Activated CD4-positive, alpha-beta T cell treated with anti-CD3 and anti-CD28 coated beads, Interleukin-2, amount 10 ng/mL, durations not matched to agents 7 days and 5 days (primary cell): ENCODE measurements at places on chromosomes 1 and 21.
A peak's percentile ranks its signal among the peaks of the same experiment; 100 is the strongest.

GRCh38 chr1:18020021-18020817, 87.4 kb upstream of the IGSF21 start:
- no peak overlapping the region for H3K27ac ChIP-seq
- no peak overlapping the region for H3K4me3 ChIP-seq
- H3K36me3 ChIP-seq = no peaks in the 10 kb centered on the region
- peaks cover 2% of the 10 kb centered on the region for H3K27me3 ChIP-seq
- DNase-seq = no peak

GRCh38 chr1:219352961-219353651, 179.4 kb downstream of the LYPLAL1 start:
- H3K36me3 ChIP-seq = no peaks in the 10 kb centered on the region
- no peak for DNase-seq
- no peaks in the 10 kb centered on the region for H3K27me3 ChIP-seq
- no peak overlapping the region for H3K27ac ChIP-seq
- H3K4me1 ChIP-seq = no peaks in the 10 kb centered on the region
- no peak overlapping the region for H3K4me3 ChIP-seq

- no peak overlapping the region for H3K4me3 ChIP-seq
- H3K27me3 ChIP-seq = no peaks in the 10 kb centered on the region
- H3K4me1 ChIP-seq = no peaks in the 10 kb centered on the region
- no peak overlapping the region for H3K27ac ChIP-seq
These were observed 8.0 kb downstream of the CHODL start for GRCh38 chr21:18252680-18253079.

DNA sequence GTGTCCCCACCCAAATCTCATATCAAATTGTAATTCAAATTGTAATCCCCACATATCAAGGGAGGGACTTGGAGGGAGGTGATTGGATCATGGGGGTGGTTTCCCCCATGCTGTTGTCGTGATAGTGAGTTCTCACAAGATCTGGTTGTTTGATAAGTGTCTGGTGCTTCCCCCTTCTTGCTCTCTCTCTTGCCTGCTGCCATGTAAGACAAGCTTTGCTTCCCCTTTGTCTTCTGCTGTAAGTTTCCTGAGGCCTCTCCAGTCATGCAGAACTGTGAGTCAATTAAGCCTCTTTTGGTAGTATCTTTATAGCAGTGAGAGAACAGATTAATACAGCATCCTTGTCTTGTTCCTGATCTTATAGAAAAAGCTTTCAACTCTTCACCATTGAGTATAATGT, 6.5 kb upstream of the LRRC39 start:
- no peaks in the 10 kb centered on the region for H3K4me1 ChIP-seq
- H3K27ac ChIP-seq = no peak overlapping the region
- H3K36me3 ChIP-seq = peaks cover 5% of the 10 kb centered on the region
- H3K4me3 ChIP-seq = no peak overlapping the region
- H3K27me3 ChIP-seq = no peaks in the 10 kb centered on the region

GRCh38 chr21:35360870-35361570, 311.9 kb upstream of the RUNX1 start:
- H3K27ac ChIP-seq = no peak overlapping the region
- peaks cover 3% of the 10 kb centered on the region for H3K4me1 ChIP-seq
- no peaks in the 10 kb centered on the region for H3K36me3 ChIP-seq
- DNase-seq = no peak
- no peaks in the 10 kb centered on the region for H3K27me3 ChIP-seq

DNA sequence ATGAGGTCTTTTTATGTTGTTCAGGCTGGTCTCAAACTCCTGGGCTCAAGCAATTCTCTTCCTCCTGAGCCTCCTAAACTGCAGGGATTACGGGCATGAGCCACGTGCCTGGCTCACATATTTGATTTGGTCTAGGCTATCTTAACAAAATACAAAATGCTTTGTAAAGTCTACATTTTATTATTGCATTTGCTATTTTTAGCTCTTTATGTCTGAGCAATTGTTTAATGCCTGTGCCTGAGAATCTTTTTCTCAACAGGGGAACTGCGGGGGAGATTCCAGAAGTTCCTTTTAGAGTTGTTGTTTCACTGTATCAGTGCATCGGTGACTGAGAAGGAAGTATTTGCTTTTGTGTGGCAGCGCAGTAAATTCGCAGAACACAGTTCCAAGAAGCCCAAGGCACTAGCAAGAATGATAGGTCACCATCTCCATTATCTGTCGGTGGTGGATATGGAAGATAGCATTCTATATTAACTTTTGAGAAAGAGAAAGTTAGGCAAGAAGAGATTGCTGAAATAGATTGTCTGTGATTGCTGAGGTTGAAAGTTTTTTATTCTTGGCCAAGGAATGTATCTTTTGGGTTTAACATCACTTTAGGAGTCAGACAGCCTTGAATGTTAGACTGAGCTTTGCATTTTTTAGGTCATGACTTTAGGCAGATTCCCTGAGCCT, 167.3 kb downstream of the PDE4B start:
- H3K4me3 ChIP-seq = no peak overlapping the region
- H3K27ac ChIP-seq = no peak overlapping the region
- H3K36me3 ChIP-seq = no peaks in the 10 kb centered on the region
- H3K4me1 ChIP-seq = peaks cover 6% of the 10 kb centered on the region
- no peak for DNase-seq
- H3K27me3 ChIP-seq = peaks cover 7% of the 10 kb centered on the region

DNA sequence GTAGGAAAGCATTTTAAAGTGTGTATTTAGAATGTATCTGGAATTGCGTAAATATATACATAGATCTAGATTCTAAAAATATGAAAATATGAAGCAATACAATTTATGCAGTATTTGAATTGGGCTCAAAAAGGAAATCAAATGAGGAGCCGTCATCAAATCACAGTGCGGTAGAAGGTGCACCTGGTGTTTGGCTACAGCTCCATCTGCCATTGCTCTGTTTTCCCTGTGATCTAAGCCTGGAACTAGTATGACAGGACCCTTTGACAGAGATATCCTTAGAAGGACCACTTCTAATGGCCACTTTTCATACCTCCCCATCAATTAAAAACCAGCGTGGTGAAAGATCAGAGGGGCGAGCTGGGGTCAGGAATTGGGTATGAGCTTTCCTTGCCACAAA, 202.6 kb downstream of the NFIA start:
- DNase-seq = no peak
- no peak overlapping the region for H3K4me3 ChIP-seq
- H3K4me1 ChIP-seq = no peaks in the 10 kb centered on the region
- H3K27me3 ChIP-seq = peaks cover 3% of the 10 kb centered on the region
- H3K36me3 ChIP-seq = no peaks in the 10 kb centered on the region
- no peak overlapping the region for H3K27ac ChIP-seq

DNA sequence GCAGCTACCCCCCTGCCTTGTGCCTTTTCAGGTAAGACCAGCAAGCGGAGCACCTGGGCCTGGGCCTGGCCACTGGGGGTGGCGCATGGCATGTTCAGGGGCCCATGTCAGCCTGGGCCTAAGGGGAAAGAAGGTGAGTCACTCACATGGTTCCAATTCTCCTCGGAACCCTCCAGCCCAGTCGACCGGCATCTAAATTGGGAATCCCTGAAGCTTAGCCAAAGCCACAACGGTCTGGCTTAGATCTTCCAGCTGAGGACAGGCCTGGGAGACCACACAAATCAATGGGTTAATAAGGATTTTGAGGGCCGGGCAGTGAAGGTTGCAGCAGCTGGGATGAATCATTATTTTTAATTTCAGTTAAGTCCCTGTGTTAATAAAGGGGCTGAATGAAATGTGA, 145.1 kb upstream of the SMYD2 start:
- no peak overlapping the region for H3K4me3 ChIP-seq
- H3K4me1 ChIP-seq = no peaks in the 10 kb centered on the region
- H3K36me3 ChIP-seq = no peaks in the 10 kb centered on the region
- no peak overlapping the region for H3K27ac ChIP-seq

DNA sequence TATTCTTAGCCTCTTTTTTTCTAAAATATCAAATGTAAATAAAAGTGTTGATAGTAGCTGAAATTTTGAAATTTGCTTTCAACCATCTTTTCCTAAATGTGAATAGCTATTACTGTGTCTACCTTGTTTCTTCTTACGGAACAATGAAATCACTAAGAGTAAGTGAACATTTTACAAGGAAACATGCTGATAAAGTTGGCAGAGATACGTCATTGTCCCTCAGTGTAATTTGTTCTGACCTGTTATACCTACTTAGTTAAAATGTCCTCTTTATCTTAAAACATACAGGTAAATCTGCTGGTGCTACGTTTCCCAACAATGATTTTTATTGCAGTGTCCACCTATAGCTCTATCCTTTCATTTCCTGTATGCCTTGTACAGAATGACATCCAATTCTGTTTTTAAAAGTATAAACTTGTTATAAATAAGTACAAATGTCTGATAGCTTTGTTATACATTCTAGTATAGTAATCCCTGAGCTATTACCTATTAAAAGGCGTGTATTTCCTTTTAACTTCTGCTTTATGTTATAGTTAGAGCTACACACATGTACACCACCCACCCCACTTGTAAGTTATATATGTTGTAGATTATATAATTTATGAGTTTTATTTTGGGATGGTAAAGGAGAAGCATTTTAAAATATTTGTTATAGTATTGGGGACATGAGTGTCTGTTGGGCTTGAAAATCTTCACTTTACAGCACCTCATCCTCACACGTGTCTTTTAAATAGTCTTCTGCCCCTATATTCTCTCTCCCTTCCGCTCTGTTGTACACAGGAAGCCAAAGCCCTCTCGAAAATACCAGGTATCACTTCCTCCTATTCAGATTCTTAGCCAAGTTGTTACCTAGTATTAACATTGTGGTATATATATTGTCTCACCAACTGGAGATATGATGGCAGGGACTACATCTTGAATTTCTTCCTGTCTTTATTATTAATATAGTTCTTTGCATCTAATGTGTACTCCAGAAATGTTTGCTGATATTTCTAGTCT, 25.2 kb downstream of the LAMC1 start:
- no peaks in the 10 kb centered on the region for H3K4me1 ChIP-seq
- peaks cover 66% of the 10 kb centered on the region for H3K27me3 ChIP-seq
- H3K36me3 ChIP-seq = no peaks in the 10 kb centered on the region
- H3K27ac ChIP-seq = no peak overlapping the region
- DNase-seq = no peak

GRCh38 chr1:90291431-90292216, 296.7 kb downstream of the ZNF326 start:
- no peak overlapping the region for H3K4me3 ChIP-seq
- no peak for DNase-seq
- H3K27me3 ChIP-seq = no peaks in the 10 kb centered on the region
- no peaks in the 10 kb centered on the region for H3K36me3 ChIP-seq
- no peak overlapping the region for H3K27ac ChIP-seq

GRCh38 chr1:21849909-21850576, 38.0 kb downstream of the LDLRAD2 start:
- no peaks in the 10 kb centered on the region for H3K27me3 ChIP-seq
- H3K36me3 ChIP-seq = no peaks in the 10 kb centered on the region
- DNase-seq = no peak
- peaks cover 6% of the 10 kb centered on the region for H3K4me1 ChIP-seq
- H3K27ac ChIP-seq = no peak overlapping the region

GRCh38 chr1:153288634-153289275, 24.0 kb downstream of the PGLYRP3 start:
- no peak overlapping the region for H3K27ac ChIP-seq
- H3K4me1 ChIP-seq = peaks cover 17% of the 10 kb centered on the region
- DNase-seq = peak; percentile 19
- H3K36me3 ChIP-seq = no peaks in the 10 kb centered on the region
- H3K27me3 ChIP-seq = peaks cover 2% of the 10 kb centered on the region
- no peak overlapping the region for H3K4me3 ChIP-seq

GRCh38 chr1:99992760-99993467, 23.1 kb downstream of the SLC35A3 start:
- no peaks in the 10 kb centered on the region for H3K27me3 ChIP-seq
- H3K4me1 ChIP-seq = no peaks in the 10 kb centered on the region
- H3K27ac ChIP-seq = no peak overlapping the region
- DNase-seq = no peak

DNA sequence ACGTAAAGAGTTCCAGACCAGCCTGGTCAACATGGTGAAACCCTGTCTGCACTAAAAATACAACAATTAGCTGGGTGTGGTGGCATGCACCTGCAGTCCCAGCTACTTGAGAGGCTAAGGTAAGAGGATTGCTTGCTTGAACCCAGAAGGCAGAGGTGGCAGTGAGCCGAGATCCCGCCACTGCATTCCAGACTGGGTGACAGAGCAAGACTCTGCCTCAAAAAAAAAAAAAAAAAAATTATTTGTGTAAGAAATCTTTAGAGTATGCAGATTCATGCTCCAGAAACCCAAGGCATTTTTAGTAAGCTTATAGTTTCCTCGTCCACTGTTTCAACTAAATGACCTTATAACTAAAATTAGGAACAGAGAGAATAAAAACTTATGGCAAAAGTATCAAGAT, 51.3 kb downstream of the ABL2 start:
- H3K4me1 ChIP-seq = no peaks in the 10 kb centered on the region
- H3K27ac ChIP-seq = no peak overlapping the region
- DNase-seq = no peak
- H3K36me3 ChIP-seq = no peaks in the 10 kb centered on the region

DNA sequence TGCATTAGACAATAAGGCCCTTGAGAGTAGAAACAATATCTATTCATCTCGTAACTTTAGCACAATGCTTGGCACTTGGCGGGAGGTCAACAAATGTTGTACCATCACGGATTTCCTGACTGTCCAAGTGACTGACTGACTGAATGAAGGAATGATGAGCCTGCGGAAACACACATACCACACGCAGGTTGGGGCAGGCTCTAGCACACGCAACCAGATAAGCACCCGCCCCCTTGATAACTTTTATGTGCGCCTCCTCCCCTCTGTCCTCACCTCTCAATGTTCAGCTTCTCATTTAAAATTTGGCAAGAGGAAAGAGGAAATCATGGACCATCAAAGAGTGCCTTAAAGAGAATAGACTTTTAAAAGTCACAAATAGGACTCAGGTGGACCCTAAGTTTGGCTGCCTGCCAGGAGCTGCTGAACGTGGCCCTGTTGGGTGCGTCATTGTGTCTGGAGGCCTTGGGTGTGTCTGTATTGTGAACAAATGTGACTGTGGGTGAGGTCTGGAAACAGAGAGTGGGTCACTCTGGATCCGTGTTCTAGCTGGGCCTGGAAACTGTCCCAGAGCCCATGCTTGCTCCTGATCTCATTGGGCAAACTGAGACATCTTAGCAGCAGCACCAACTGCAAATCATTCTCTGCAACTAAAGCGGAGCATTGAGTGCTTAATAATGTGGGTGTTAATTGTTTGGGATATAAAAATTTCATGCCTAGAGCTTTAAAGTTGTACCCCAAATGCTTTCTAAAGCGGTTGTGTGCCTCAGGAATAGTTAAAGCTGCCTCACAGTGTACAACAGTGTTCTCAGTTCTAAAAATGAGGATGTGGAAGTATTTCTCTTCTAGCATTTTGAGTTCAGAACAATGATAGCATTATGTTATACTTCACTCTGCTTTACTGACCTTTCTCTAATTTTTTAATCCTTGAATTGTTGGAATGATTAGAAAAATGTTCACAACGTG, 47.6 kb upstream of the ABCG1 start:
- H3K36me3 ChIP-seq = no peaks in the 10 kb centered on the region
- no peak for DNase-seq
- H3K27me3 ChIP-seq = peaks cover 3% of the 10 kb centered on the region

- no peak overlapping the region for H3K27ac ChIP-seq
- H3K4me3 ChIP-seq = no peak overlapping the region
- no peak for DNase-seq
- H3K4me1 ChIP-seq = peaks cover 4% of the 10 kb centered on the region
- H3K36me3 ChIP-seq = no peaks in the 10 kb centered on the region
- H3K27me3 ChIP-seq = peaks cover 2% of the 10 kb centered on the region
These were observed 21.1 kb upstream of the PDE9A start for GRCh38 chr21:42632336-42632751.

- peak overlapping the region; percentile 96 for H3K4me3 ChIP-seq
- H3K36me3 ChIP-seq = peaks cover 49% of the 10 kb centered on the region
- peak; percentile 76 for DNase-seq
- no peaks in the 10 kb centered on the region for H3K27me3 ChIP-seq
These were observed 826 bp downstream of the LAPTM5 start for GRCh38 chr1:30756545-30757351.
